RCC 7860 (cell line): ENCODE measurements at places on chromosomes 3 and 15.
A peak's percentile ranks its signal among the peaks of the same experiment; 100 is the strongest.

GRCh38 chr15:38768970-38769369 lies 204.4 kb upstream of the RASGRP1 start:
- no peak for DNase-seq

GRCh38 chr3:107265526-107265925 lies 111.7 kb upstream of the CCDC54 start:
- DNase-seq, result no peak

GRCh38 chr3:157130467-157131251 lies 29.3 kb downstream of the CCNL1 start:
- peak; percentile 96 for DNase-seq

DNA sequence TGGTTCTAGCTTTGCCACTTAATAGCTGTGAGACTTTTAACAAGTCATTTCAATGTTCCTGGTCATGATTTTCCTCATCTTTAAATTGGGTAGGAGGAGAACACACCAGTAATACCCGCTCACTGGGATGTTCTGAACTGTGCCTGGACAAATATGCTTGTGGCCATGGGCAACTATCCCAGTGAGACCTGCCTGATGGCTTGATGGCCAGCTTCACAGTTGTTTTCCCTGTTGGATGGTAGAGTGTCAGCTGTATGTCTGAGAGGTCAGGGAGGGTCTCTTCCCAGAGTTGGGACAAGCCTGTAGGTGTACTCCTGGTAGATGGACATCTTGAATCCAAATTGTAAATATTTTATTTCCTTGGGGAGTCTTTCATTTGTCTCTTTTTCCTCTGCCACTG lies 92.5 kb upstream of the PFN2 start:
- DNase-seq, result no peak

- no peak for DNase-seq
These were observed 84.5 kb downstream of the CACNA2D3 start for GRCh38 chr3:54206874-54207273.

- DNase-seq, result no peak
These were observed 95.4 kb upstream of the KLHL25 start for GRCh38 chr15:85889956-85890619.

DNA sequence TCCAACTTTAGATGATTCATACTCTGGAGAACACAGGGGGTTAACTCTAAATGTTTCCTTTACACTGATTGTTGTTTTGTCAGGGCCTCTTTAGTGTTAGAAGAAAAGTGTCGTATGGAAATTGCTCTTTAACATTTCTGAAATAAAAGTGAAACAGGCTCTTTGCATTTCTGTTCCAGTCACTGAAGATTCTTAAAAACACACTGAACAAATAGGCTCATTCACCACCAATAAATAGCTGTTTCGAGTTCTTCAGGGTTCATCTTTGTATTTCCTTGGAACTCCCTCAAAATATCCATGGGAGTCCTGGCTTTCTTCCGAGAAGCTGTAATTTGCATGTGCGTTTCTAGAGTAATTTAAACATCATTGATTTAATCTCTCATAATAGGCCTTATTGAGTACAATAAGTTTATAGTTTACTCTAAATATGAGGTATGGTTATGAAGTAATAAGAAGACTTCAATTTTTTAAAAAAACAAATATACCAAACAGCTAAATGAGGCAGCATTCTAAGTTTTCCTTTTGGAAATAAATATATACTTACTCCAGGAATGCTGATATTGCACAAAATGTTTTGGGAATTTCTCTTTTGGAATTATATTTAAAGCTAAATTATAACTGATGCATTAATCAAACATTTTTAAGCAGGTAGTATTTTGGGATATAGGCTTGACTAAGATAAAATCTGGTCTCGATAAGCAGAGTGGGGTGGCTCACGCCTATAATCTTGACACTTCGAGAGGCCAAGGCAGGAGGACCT lies 327.4 kb downstream of the EPHA3 start:
- no peak for DNase-seq

DNA sequence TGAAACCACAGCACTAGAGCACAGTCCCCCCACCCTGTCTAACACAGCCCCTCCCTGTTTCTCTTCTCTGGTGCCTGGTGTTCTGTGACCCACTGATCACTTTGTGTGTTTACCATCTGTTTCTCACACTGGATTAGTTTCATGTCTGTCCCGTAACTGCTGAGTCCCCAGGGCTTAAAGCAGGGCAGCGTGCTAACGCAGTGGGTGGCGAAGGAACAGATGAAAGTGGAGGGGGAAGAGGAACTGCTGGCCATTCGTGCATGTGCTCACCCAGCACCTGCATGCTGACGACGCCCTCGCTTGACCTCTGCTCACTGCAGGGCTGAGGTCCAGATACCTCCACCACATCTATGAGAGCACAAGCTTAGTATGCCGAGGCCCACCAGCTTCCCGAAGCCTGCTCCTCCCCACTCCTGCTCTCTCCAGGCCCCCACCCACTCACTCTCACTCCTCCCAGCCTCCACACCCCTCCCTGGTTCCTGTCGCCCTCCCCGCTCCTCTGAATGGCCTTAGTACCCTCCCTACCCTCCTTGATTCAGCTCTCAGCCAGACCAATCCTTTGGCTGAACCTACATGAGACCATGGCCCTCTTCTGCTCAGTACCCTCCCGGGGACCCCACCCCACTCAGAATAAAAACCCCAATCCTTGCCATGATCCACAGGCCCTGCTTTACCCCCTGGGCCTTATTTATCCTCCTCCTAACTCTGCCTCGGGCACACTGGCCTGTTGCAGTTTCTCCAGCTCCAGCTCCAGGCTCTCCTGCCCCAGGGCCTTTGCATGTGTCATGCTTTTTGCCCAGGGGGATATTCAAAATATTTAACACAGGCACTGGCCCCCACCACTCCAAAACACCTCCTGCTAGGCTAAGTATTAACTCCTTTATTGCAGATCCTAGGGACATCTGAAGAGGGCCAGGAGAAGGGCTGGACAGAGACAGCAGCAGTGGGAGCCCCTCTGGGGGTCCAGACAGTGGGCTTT lies 15.1 kb upstream of the IQSEC1 start:
- DNase-seq, result no peak

- no peak for DNase-seq
These were observed 359.4 kb downstream of the FEZF2 start for GRCh38 chr3:62013951-62014350.

DNA sequence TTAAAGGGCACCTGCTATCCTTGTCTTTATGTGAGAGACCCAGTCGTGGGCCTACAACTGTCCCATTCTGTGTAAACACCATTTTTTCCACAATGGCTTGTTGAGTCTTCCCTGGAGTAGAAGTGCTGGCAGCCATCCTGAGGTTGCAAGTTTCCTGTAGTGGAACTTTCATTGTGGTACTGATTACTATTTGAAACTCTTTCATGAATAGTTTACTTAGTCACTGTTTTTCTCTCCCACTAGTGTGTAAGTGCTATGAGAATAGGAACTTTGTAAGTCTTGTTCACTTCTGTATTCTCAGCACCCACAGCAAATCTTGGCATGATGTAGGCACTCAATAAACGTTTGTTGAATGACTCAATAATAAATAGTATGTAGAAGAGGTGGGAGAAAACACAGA lies 48.6 kb downstream of the RARB start:
- DNase-seq, result no peak

- no peak for DNase-seq
These were observed 52.8 kb downstream of the RASA2 start for GRCh38 chr3:141539431-141540187.

DNA sequence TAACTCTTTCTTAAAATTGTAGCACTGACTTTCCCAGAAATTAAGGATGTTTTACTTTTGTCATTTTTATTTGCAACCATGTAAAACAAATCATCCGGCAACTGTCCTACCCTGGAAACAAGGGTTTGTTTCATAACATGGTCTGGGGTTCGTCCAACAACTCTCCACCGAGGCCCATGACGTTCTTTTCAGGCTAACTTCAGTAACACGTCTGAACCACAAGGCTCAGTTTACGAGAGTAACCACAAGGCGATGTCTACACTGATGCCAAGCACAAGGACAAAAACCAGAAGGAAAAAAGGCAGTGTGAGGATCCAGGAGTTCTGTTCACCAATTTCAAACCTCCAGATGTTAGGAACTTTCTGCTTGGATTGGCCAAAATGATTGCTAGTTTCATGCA lies 546.1 kb downstream of the NTRK3 start:
- DNase-seq, result no peak

DNA sequence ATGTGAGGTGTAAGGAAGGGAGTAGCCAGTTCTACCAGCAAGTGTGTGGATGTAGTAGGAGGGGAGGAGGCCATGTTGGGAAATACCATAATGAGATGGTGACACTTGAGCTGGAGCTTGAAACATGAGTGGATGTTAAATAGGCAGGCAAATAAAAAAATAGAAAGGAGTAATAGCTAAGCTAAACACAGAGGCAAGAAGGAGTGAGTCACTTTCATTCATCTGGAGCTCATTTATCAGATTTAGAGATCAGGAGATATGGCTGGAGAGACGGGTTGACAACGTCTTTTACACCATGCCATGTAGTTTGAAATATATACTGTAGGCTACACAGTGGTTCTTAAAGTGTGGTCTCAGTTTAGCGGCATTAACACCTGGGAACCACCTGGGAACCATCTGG lies 390.5 kb downstream of the DIPK2A start:
- DNase-seq, result no peak

DNA sequence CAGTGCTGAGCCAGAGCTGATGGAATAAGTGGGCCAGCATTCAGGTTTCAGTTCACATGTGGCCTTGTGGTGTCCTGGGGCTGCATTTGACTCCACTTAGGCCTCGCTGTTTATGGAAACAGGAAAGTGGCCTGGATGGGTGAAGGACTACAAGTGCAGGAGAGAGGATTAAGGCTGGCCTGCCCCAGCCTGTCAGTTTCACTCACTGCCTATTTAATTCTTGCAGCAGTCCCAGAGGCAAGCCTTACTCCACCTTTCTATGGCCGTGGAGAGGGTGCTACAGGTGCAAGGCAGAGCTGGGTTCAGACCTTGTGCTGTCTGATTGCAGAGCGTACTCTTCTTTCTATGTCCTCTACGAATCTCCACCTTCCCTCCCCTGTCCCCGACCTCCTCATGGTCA lies 37.7 kb downstream of the ABHD17C start:
- no peak for DNase-seq

DNA sequence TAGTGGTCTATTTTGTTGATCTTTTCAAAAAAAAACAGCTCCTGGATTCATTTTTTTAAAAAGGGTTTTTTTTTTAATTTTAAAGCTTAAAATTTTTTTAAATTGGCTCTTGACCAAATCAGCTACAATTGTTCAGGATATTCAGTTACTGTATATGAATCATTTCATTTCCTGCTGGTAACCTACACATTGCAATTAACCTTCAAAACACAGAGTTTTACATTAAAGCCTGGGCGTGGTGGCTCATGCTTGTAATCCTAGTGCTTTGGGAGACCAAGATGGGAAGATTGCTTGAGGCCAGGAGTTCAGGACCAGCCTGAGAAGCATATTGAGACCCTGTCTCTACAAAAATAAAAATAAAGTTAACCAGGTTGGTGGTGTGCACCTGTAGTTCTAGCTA lies 163.4 kb downstream of the ALDH1A2 start:
- DNase-seq, result no peak

DNA sequence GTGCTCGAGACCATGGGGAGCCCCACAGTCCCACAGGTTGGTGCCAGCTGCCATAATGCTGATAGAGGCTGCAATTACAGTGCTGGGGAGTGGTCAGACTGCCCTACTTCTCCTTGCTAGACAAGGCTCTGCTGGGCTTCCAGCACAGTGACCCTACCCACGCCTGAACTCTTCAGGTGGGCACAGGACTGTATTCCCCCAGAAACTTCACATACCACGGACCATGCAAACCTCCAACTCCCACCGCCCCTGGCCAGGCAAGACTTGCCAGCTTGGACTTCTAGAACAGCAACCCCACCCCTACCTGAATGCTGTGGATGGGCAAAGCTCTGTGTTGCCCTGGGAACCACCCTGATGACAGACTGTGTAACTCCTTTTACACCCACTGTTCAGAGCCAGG lies 885.3 kb downstream of the SI start:
- DNase-seq, result no peak

DNA sequence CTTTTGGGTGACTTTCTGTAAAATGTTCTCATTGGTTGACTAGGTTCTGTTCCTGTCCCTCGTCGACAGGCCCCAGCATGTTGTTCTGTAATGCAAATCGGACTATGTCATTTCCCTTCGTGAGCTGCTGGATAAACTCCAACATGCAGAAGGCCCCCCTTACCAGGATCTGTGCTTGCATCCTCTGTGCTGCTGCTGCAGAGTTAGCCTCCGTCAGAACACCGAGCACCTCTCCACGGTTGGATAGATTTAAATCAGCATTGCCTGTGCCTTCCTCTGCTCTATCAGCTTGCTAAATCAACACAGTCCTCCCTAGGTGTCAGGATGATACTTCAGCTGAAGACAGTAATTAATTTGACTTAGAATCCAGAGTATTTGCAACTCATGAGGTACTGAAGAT lies 12.7 kb upstream of the MINDY4B start:
- DNase-seq, result no peak

GRCh38 chr3:152825566-152825965 lies 9.4 kb upstream of the P2RY1 start:
- DNase-seq, result no peak

DNA sequence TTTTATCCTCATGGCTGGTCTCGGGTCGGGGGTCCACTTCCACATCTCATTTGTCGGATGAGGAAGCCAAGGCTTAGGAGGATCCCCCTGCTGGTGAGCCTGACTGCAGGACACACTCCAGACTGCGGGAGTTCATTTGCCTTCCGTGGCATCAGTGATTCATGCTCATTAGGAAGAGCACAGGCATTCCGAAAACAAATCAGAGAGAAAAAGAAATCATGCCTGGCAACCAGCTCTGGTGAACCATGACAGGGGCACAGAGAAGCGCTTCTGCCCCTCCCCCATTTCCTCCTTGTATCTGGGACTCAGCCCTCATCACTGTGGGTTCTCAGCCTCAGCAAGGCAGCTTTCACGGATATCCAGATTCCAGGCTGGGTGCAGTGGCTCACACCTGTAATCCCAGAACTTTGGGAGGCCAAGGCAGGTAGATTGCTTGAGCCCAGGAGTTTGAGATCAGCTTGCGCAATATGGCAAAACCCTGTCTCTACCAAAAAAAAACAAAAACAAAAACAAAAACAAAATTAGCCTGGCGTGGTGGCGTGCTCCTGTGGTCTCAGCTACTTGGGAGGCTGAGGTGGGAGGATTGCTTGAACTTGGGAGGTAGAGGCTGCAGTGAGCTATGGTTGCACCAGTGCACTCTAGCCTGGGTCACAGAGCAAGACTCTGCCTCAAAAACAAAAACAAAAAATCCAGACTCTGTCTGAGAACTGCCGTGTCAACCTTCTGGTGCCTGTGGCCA lies 28.4 kb downstream of the IRAK2 start:
- DNase-seq, result peak; percentile 99

DNA sequence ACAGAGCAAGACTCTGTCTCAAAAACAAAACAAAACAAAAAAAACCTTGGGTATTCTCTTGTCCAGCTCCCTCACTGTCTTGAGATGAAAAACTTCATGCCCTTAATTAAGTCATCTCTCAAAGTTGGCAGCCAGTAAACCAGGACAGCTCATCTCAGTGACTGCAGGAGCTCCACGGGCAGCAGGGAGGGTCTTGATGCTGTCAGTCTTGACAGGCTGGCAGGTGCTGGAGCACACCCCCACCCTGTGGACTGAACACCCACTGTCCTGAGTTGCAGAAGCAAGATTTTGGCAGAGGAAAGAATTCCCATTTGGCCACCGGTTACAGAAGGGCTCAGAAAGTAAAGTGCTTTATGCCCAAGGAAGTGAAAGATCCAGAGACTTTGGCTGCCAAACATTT lies 8.0 kb downstream of the DNAJA4 start:
- no peak for DNase-seq

GRCh38 chr15:66221126-66221525 lies 32.4 kb downstream of the MEGF11 start:
- DNase-seq, result no peak
